NCI-H1436 treated with DMSO at 0.1 percent for 48 hours (cell line): ENCODE measurements at places on chromosomes 4 and X.

- no peak for DNase-seq
Observed at GRCh38 chr4:171025343-171025742, 787.9 kb upstream of the GALNTL6 start.

GRCh38 chrX:4182408-4182806 is 469.0 kb upstream of the PRKX start:
- no peak for DNase-seq

DNA sequence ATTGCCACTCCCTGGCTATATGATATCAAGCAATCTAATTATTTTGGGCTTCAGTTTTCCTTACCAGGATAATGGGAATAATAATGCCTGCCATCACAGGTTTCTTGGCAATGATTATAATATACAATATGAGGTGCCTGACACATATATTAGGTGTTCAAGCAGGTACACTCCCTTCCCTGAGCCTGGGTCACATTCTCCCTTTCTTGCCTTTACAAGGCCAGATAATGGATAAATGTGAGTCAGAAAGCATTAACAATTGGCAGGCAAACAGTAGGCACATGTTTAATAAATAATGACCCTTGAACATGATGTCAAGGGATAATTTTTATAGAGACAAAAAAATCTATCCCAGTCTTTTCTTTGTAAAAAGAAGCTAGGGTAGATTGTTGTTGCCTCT is 17.2 kb downstream of the NDP start:
- no peak for DNase-seq

DNA sequence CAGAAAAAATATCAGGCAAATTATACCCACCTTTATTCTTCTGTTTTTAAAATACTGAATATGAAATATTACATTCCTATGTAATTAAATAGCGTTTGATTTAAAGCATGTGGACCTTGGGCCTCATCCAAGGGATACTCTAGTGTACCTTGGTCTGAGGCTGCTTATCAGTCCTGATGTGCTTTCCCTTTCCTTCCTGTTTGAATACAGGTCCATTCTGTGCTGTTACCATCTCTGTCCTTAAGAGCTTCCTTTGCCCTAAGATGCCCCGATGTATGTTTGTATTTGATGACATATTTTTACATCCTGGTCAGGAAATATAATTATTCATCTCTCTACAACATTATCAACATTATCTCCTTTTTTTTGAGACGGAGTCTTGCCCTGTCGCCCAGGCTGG is 24.1 kb downstream of the FAT4 start:
- DNase-seq = no peak

DNA sequence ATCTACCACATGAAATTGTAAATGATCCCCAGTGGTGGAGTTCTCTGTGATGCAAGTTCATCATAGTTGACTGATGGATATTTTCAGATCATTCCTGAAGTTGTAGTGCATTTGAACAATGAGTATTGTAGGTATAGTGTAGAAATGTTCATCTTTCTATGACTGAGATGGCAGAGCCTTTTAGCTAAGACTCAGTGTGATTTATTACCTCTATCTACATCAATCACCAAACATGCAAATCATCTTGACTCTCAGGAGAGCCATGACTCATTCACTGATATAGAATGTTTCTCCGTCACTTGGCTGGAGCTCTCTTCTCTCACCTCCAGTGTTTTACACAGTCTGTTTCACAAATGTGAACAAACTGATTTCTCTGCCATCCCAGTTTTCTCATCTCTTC is 392.6 kb downstream of the IL1RAPL1 start:
- DNase-seq = no peak

GRCh38 chr4:150814873-150815272 is 200.2 kb downstream of the LRBA start:
- no peak for DNase-seq

DNA sequence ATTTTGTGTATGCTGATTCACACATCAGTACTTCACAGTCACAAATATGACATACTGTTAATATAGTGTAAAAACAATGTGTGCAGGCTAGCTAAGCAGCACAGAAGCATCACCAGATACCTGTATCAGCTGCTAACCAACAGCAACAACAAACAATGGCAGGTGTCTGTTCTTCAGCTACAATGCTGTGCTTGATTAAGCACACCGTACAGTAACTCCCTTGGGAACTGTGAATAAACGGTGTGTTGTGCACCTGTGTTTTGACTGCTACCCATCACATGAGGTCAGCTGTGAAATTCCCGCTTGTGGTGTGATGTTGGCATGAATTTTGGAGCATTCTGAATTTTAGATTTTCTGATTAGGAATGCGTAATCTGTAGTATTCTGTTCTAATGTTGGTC is 379.7 kb upstream of the FAT1 start:
- DNase-seq = peak; percentile 55

DNA sequence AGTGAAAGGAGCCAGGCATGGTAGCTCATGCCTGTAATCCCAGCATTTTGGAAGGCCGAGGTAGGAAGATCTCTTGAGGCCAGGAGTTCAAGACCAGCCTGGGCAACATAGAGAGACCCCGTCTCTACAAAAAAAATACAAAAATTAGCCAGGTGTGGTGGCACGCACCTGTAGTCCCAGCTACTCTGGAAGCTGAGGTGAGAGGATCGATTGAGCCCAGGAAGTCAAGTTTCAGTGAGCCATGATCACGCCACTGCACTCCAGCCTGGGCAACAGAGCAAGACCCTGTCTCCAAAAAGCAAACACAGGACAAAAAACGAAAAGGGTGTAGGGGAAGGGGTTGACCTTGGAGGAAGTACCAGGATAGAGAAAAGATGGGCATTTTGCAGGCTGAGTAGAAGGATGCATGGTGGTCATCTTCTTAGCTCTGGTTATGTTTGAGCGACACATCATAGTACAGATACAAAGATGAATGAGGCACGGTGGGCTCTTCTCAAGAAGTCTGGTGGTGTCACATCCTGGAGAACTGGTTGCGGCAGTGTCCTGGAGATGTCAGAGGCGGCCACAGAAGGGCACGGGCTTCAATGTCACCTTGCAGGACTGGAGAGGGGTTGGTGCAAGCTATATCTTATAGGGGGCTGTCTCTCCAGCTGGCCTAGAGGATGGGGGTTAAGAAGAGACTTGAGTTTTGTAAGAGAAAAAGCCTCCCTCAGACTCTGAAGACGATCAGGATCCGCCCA is 32.0 kb downstream of the SLC25A5 start:
- no peak for DNase-seq

DNA sequence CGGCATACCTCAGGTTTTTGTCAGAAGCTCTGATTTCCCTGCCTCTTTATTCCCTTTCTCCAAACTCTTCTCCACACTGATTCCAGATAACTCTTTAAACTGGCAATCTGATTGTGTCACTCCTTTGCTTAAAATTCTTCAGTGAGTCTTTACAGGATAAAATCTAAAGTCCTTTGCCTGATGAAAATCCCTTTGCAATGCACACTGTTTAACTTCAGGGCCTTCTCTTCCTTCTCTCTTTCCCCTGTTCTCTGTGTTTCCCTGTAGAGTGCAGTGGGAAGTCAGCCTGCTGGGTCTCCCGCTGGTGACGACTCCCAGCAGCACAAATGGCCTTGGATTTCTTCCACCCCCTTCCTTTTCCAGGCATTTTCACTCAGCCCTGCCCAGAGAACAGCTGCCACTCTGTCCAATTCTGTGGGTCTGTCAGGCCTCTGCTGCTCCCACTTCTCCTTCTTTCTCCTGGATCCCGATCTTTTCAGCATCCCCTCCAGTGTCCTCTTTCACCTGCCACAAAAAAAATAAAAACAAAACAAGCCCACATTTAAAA is 189.9 kb upstream of the NWD2 start:
- DNase-seq = no peak
